Heart right ventricle (tissue), 16 donors: ENCODE measurements at places on chromosomes 7 and 10. TPM values are rescaled to one million over a fixed set of nuclear protein-coding genes. Genes with fewer than 3 reads are reported as not detected.

The SMC3 gene
- polyA plus RNA-seq = 14.3 TPM

The LRIT1 gene
- polyA plus RNA-seq = not detected

DNA sequence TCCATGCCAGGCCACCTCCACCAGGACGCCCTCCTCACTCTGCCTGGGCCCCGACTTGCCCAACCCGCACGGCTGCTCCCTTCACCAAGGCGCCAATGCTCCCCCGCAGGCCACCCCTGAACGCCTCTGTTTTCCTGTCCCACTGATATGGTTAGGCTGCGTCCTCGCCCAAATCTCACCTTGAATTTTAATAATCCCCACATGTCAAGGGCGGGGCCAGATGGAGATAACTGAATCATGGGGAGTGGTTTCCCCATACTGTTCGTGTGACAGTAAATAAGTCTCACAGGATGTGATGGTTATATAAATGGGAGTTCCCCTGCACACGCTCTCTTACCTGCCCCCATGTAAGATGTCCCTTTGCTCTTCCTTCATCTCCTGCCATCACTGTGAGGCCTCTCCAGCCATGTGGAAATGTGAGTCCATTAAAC lies 29.8 kb downstream of the RSU1 start:
- no peak overlapping the region for H3K4me3 ChIP-seq
- peaks cover 3% of the 10 kb centered on the region for H3K36me3 ChIP-seq

The SEMA3C gene
- polyA plus RNA-seq = 16.1 TPM

GRCh38 chr10:70762441-70763175 lies 22.6 kb downstream of the TBATA start:
- no peak overlapping the region for H3K27ac ChIP-seq
- DNase-seq = no peak
- H3K27me3 ChIP-seq = no peaks in the 10 kb centered on the region
- no peaks in the 10 kb centered on the region for H3K36me3 ChIP-seq

- peaks cover 32% of the 10 kb centered on the region for H3K27me3 ChIP-seq
- no peak overlapping the region for H3K4me3 ChIP-seq
- no peak overlapping the region for H3K27ac ChIP-seq
- H3K36me3 ChIP-seq = no peaks in the 10 kb centered on the region
- DNase-seq = no peak
- peaks cover 9% of the 10 kb centered on the region for H3K4me1 ChIP-seq
These were observed 23.4 kb downstream of the LEP start for GRCh38 chr7:128264477-128264876.

The EBLN1 gene
- polyA plus RNA-seq = not detected

- no peak overlapping the region for H3K4me3 ChIP-seq
- H3K4me1 ChIP-seq = peaks cover 20% of the 10 kb centered on the region
- DNase-seq = peak; percentile 71
- H3K27ac ChIP-seq = peak overlapping the region; percentile 42
These were observed 16.6 kb downstream of the ZNF862 start for GRCh38 chr7:149854611-149855360.

The CALN1 gene
- polyA plus RNA-seq = not detected

The CYP2C18 gene
- not detected for polyA plus RNA-seq

The TMEM196 gene
- polyA plus RNA-seq = not detected

The CELF2 gene
- polyA plus RNA-seq = 13.0 TPM

- H3K27ac ChIP-seq = no peak overlapping the region
- no peaks in the 10 kb centered on the region for H3K4me1 ChIP-seq
- H3K4me3 ChIP-seq = no peak overlapping the region
- DNase-seq = no peak
These were observed 64.2 kb downstream of the CNNM2 start for GRCh38 chr10:102982296-102982695.

The AGAP5 gene
- 1.8 TPM for polyA plus RNA-seq

DNA sequence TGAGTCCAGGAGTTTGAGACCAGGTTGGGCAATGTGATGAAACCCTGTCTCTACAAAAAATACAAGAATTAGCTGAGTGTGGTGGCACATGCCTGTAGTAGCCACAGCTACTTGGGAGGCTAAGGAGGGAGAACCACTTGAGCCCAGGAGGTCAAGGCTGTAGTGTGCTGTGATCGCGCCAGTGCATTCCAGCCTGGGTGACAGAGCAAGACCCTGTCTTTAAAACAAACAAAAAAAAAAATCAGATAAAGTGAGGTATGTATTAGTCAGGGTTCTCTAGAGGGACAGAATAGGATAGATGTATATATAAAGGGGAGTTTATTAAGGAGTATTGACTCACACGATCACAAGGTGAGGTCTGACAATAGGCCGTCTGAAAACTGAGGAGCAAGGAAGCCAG lies 101.5 kb upstream of the GPR26 start:
- H3K27me3 ChIP-seq = peaks cover 57% of the 10 kb centered on the region
- no peak overlapping the region for H3K4me3 ChIP-seq
- no peak overlapping the region for H3K27ac ChIP-seq
- DNase-seq = no peak
- no peaks in the 10 kb centered on the region for H3K4me1 ChIP-seq
- H3K36me3 ChIP-seq = no peaks in the 10 kb centered on the region

The ACTR3C gene
- 3.5 TPM for polyA plus RNA-seq
